ENCODE measurements at places on chromosomes 16 and 17.

DNA sequence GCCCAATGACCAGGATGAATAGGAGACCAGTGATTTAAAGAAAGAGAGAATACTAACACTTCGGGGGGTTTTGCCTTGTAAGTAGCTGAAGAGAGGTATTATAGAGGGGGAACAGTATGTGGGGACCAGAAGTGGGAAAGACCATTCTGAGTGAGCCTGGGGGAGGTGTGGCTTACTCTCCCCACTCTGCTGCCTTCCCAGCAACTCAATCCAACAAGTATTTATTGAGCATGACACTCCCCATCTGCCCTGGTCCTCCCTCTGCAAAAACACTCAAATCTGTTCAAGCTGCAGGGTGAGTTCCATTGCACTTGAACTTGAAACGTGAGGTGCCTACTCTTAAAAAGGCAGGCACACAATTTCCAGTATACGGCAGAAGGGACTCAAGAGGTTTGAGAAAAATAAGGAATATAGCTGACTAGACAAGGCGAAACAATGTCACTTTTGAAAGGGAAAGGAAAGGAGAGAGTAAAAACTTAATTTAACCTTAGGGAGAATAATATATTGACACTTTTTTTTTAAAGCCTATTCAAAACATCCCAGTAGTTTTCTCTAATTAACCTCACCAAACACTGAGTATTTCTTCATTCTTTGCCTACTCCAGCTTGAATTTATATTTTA is 8.2 kb downstream of the FAM117A start:
- DNase-seq, result peak; percentile 68

GRCh38 chr17:1447052-1447451 is 9.0 kb downstream of the CRK start:
- DNase-seq, result no peak

GRCh38 chr17:56231252-56231651 is 78.0 kb downstream of the ANKFN1 start:
- DNase-seq, result no peak

DNA sequence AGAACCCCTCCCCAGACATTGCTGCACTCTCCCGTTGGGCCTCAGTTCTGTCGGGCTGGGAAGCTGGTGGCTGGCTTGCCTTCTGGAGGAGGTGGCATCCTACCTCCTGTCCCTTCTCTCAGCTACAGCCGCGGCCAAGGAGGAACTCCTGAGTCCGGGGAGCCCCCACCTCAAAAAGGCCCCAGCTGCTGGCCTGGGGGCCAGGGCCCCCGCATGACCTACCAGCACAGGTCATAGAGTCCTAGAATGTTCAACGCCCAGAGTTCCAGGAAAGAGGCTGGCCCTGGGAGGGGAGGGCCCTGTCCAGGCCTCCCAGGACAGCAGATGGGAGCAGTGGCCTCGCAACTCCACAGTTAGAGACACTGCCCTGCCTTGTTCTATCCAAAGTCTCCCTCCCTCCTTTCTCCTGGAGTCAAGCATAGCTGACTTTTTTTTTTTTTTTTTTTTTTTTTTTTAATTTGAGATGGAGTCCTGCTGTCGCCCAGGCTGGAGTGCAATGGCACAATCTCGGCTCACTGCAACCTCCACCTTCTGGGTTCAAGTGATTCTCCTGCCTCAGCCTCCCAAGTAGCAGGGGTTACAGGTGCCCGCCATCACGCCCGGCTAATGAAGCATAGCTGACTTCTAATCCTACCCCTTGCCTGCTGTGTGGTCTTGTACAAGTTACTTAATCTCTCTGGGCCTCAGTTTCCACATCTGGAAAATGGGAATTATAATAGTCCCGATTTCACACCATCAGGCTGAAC is 7.1 kb downstream of the CARHSP1 start:
- DNase-seq, result no peak

DNA sequence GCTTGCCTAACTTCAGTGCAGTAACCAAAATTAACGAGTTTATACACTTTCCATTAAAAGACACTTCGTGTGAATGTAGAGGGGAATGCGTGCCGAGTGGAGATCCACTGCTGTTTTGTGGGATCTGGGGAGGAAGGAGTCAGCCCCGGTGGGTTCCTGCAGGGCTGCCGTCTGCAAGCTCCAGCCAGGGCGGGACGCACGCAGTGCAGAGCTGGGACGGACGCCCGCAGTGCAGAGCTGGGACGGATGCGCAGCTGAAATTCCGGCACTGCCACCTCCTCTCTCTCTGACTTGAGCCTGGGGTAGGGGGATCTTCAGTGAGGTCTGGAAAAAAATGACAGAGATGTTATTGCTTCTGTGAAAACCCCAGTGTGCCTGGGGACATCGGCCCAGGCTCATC is 16.5 kb upstream of the ZC3H18 start:
- no peak for DNase-seq

DNA sequence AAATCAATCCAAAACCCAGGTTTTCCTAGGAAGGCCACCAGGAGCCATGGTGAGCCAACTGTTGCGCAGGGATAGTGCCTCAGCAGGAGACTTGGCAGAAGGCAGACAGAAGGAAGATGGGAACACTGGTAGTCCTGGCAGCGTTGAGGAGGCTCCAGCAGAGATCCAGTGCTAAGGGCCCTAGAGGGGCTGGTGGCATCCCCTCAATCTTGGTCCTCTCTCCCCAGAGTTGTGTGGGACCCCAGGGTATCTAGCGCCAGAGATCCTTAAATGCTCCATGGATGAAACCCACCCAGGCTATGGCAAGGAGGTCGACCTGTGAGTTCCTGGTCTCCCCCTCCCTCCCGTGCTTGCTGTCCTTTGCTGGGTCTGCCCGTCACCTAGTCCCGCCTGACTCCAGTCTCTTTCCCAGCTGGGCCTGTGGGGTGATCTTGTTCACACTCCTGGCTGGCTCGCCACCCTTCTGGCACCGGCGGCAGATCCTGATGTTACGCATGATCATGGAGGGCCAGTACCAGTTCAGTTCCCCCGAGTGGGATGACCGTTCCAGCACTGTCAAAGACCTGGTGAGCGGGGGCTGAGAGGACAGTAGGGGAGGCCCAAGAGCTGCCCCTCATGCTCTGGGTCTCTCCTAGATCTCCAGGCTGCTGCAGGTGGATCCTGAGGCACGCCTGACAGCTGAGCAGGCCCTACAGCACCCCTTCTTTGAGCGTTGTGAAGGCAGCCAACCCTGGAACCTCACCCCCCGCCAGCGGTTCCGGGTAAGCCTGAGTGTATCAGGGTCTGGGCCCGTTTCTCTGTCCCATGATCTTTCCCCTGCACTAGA is 5.7 kb downstream of the CFAP119 start:
- DNase-seq, result no peak

- no peak for DNase-seq
Observed at GRCh38 chr17:73591296-73592078, 52.8 kb downstream of the SDK2 start.

Measured in NCI-H2227 treated with DMSO at 0.1 percent for 48 hours (cell line).